Sigmoid colon (tissue), 7 donors: ENCODE measurements at places on chromosomes 2 and 18.

DNA sequence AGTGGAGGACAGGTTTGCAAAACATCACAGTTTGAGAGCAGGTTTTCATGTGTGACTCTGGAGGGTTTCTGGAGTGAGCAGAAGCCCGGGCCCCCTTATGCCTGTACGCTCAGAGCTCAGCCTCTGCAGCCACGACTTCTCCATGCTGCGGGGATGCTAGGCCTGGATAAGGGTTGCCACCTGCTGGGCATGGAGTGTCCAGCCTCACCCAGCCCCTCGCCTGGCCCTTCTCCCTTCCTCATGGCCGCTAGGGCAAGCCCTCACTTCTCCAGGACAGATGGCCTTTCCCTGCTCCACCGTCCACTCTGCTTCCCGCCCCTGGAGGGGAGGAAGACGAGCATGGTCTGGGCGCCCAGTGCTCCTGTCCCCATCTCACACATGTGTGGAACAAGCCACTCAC lies 318.7 kb downstream of the GBX2 start:
- DNase-seq = no peak

- DNase-seq = no peak
These were observed 3.5 kb upstream of the ATL2 start for GRCh38 chr2:38380397-38381130.

DNA sequence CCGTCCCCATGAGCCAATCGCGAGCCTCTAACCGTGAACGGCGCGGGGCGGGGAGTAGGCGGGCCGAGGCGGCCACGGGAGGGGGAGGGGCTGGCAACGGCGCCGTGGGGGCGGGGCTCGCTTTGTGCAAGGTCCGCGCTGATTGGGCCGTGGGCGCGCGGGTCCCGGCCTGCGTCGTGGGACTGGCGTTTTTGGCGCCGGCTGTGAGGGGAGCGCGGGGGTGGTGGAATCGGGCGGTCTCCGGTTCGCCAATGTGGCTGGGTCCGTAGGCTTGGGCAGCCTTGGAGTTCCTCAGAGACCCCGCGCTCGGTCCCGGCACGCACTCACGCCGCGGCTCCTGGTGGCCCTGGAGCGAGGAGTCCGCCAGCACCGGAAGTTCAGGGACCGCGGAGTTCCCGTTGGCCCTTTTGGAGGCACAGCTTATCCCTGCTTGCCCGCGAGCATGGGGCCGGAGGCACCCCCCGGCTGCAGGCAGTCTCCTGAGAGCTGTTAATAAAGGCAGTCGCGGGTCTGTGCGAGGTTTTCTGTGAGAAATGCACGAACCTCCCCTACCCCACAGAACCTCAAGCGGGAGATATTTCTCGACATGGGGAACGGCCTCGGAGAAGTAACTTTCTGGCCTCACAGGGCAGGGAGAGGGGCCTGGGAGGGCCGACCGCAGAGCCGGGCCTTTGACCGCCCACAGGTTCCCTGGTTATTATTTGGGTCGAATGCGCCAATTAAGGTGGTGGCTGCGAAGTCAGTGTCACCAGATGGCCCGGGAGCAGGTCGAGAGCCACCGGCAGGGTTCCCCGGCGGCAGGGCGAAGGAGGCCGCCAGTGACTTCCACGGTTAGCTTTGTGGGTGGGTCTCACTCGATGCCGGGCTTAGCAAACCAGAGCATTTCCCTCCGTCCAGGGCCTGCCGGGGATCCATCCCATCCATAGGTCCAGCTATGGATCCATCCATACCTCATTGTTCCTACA lies 574 bp upstream of the NCL start:
- DNase-seq = no peak

GRCh38 chr2:31865215-31865614 lies 145.6 kb downstream of the MEMO1 start:
- DNase-seq = no peak

GRCh38 chr2:201930831-201931230 lies 102.8 kb upstream of the FZD7 start:
- DNase-seq = no peak

GRCh38 chr2:24015562-24016375 lies 5.9 kb downstream of the MFSD2B start:
- no peak for DNase-seq

DNA sequence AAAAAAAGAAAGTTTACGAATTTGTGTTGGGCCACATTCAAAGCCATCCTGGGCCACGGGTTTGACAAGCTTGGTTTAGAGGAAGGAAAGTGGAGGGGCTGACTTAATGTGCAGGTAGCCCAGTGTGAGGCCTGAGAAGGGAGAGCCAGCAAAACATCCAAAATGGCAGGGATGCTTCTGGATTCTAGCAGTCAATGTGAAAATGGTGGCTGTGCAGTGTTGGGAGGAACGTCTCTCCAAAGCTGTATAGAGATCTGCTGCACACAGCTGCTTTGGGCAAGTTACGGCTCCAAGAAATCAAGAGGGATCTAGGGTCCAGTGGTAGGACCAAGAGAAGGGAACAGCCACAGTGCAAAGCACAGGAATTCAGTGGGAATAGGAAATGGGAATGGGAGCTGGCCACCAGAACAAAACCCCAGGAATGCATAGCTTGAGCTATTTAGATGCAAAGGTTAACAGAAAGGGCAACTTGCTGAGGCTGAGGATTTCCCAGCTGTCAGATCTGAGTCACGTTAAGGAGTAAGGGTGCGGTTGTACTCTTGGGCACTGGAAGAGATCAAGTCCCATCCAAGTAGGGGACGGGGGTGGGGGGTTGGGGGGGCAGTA lies 70.6 kb downstream of the B3GNT2 start:
- DNase-seq = no peak

DNA sequence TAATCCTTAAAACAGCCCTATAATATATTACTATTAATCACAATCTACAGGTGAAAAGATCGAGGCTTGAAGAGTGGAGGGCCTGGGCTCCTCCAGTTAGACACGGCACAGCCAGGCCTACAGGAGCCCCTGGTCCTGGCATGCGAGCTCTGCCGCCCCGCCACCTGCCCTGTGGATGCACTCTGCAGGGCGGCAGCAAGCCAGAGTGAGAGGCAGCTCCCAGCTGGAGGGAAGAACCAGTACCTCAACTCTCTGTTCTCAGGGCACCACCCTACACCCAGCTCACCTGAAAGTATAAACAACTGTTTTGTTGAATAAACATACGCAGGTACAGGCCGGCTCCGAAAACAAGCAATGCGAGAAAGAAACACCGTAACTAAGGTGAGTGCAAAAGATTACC lies 34.6 kb downstream of the EIPR1 start:
- DNase-seq = no peak

DNA sequence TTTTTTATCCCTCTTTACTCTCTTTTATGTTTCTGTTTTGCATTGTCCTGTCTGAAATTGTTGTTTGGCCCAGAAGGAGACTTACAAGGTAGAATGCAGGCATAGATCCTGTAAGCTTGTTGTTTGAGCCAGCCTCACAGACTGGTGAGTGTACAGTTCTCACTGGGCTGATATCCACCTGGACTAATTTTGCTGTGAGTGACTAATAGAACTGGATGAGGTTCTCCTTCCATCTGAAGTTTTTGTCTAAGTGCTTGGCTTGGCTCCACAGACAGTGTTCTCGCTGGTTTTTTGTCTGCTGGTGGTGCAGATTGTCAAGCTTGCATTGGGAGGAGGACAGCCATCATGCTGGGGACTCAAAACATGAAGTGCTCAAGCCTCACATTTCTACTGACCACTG lies 495.7 kb downstream of the TSN start:
- no peak for DNase-seq

DNA sequence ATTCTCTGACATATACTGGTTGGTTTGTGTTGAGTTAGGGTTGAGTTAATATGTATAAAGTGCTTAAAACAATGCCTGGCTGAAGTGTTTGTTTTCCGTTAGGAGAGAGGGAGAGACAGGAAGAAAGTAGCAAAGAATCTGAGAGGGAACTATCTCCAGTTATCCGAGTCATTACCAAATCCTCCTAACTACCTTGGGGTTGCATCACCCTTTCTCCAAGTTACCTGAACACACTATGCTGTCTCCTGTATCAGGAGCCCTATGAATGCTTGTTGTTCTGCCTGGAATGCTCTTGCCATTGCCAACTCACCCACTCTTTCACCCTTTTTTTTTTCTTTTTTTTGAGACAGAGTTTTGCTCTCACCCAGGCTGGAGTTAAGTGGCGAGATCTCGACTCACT lies 47.9 kb upstream of the ITGAV start:
- no peak for DNase-seq

GRCh38 chr2:241344925-241345651 lies 11.0 kb upstream of the FARP2 start:
- no peak for DNase-seq

DNA sequence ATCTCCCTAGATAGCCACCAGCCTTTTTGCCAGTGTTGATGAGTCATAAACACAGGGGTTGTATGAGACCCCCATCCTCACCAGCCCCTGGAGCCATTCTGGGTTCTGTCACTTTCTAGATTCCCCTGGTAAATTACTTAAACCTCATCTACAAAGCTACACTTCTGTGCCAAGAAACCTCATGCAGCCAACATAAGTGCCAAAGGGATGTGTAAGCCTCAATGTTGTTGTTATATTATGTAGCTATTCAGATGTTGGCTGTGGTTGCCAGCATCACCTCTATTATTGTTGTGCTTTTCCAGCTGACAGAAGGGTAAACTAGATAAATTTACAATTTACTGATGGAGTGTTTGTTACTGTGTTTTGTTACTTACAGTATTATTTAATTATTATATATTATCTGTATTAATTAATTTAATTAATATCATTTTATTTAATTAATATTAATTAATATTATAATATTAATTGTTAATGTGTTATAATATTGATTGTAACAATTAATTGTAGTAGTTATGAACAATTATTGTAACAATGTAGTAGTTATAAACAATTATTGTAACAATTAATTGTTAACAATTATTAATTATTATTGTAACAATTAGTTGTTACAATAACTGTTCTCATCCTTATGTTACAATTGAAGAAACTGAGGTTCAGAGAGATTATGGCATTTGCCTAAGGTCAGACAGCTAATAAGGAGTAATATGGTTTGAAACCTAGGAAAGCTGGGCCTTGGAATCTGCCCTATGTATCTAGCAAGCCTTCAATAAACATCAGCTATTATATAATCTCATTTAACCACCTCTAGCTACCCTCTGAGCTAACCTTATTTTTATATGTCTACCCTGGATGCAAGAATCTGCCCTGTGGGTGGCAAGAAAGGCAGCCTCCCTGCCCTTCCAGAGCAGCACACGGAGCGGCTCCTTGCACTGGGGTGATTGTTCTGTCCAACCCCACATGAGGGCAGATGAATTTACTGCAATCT lies 36.1 kb downstream of the PSTPIP2 start:
- no peak for DNase-seq

- peak; percentile 77 for DNase-seq
These were observed 5.7 kb upstream of the WIPF1 start for GRCh38 chr2:174603280-174603679.

DNA sequence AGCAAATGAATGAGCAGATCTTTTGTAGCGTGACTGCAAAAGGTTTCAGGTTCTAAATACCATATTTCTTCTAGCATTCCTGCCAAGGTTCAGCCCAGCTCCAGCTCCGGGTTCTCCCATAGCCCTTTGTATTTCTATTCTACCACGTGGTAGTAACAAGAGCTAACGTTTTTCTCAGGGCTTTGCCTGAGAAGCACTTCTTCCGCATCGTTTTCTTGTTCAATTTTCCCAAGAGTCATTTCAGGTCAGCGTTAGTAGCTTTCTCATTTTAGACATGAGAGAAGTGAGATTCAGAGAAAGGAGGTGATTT lies 120.1 kb upstream of the MYCN start:
- no peak for DNase-seq

GRCh38 chr2:19598971-19599370 lies 240.5 kb upstream of the OSR1 start:
- no peak for DNase-seq

DNA sequence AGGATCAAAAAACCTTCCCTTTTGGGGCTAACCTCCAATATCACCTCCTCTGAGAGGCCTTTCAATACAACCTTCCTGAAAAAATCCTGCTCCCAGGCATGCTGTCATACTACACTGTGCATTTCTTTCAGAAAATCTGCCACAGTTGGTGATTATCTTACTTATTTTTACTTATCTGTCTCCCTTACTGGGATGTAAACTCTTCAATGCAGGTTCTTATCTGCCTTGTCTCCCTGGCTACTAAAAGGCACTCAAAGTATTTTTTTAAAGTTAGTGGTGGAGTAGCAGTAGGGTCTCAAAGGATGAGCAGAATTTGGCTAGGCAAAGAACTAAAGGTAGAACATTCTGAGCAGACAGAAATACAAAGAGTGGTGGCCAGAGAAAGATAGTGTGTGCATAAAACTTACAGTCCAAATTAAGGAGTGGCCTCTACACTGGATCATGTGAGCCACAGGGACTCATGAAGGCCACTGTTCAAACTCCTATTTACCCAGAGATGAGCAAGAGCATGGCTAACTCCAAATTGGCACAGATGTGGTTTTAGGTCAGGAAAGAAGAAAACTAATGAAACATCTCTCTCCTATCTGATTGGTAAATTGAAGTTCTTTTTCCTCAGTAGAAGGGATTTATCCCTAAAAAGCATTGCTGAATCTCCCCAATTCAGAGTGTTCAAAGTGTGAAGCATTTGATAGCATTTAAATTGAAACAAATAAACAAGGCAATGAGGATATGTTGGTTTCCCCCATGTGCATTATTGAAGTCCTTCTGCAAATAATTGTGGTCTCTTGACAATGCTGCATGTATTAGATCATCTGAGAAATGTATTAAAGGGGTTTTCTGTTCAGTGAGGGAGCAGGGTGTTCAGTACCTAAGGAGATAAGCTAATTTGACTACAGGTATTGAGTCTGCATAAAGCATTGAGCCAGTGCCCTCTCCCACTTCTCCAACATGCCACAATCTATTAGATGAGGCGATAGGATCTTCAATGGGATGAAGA lies 285.5 kb downstream of the MREG start:
- DNase-seq = no peak

DNA sequence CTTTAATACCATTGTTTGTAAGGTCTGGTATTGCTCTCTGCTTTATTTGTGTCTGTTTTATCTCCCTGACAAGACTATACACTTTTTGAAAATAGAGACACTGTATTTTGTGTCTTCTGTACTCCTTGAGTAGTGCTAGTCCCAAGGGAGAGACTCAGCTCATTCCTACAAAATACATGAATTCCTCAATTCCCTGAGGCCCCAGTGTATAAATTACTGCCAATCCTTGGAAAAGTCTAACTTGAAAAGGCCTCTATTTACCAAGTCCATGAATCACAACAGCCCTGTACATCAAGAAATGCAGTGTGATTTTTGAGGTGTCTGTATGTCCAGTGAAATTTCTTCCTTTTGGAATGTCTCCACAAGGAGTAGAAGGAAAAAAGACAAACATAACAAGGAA lies 34.9 kb upstream of the NEDD4L start:
- no peak for DNase-seq

GRCh38 chr18:76005632-76006208 lies 489.3 kb downstream of the ZNF516 start:
- DNase-seq = no peak

DNA sequence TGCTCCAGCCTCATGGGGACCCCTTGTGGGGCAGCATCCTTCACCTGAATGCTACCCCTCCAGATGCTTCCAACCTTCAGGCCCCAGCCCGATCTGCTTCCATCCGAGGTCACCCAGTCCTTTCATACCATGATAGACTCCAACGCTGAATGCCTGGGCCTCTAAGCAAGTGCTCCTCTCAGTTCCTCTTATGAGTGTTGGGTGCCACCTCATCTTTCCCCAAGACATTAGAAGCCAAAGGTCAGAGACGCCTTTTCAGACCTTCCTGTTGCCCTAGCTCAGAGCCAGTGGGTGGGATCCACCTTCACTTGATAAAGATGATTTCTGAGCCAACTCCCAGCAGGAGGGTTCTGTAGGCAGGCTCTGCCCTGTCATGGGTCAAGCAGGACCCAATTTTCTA lies 174.5 kb upstream of the MGAT5 start:
- DNase-seq = no peak
